ENCODE measurements at places on chromosomes 1 and 21.
A peak's percentile ranks its signal among the peaks of the same experiment; 100 is the strongest.

DNA sequence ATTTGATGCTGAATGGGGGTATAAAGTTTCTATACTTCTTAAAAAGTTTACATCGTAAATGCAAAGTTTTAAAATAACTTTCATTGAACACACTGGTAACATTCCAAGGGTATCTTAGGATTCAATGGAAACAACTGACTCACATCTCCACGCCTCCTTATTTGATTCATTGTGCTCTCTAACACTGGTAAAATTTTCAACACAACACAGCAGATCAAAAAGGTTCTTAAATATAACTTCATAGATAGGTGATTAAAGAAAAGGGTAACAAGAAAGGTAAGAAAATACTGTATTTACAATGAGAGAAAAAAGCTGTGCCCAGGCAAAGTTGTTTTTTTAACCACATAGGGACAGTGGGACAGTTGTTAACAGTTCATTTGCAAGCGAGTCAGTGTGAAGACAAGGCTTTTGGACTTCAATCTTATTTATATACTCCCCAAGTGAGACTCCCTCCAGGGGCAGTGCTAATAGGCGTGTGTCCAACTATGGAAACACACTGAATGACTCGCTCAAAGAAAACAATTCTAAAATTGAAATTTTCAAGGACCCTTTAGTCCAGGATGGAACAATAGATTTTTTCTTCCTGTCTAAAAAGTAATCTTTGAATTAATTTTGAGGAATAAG, 140.5 kb downstream of the TIAM1 start:
- DNase-seq: no peak

DNA sequence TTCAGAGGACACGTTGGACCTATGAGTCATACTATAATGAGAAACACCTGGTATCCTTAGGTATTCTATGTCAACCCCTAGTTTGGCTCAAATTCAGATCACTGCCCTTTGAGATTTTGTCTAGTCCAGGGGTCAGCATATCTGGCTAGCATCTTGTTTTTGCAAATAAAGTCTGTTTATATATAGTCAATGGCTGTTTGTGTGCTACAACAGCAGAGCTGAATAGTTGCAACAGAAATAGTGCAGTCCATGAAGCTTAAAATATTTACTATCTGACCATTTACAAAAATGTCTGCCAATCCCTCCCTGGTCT, 48.5 kb upstream of the EDEM3 start:
- DNase-seq: no peak

GRCh38 chr21:38422082-38422481, 76.2 kb downstream of the ERG start:
- DNase-seq: no peak

GRCh38 chr1:147545133-147545532, 3.8 kb downstream of the BCL9 start:
- DNase-seq: peak; percentile 83

GRCh38 chr1:244067893-244068292, 16.8 kb downstream of the ZBTB18 start:
- DNase-seq: no peak

GRCh38 chr1:15584489-15585363, at the start of gene AGMAT:
Gene AGMAT (minus strand): TSS chr1:15585051. CDS start chr1:15584967, 84 bp downstream.
- peak; percentile 16 for DNase-seq

- no peak for DNase-seq
Observed at GRCh38 chr21:42307106-42307505, 8.1 kb downstream of the TFF3 start.

- DNase-seq: no peak
Observed at GRCh38 chr1:107682467-107682866, 282.5 kb downstream of the VAV3 start.

DNA sequence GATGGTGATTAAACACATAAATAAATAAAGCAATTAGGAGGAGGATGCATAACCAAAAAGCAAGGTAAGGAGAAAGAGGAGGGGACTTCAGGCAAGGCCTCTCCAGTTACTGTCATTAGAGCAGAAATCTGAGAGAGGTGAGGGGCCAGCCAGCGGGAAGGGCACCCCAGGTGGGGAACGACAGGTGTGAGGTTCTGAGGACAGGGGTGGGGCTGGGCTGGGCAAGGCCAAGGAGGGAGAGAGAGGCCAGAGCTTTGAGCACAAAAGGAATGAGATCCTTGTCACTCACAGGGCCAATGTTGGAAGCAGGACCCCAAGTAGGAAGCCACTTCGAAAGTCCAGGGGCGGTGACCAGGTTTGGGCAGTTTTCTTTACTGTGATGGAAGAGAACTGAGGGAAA, 182.2 kb upstream of the RAB4A start:
- DNase-seq: no peak

- DNase-seq: peak; percentile 63
Observed at GRCh38 chr1:24186993-24187790, at the start of gene IFNLR1. Gene IFNLR1 (minus strand): TSS chr1:24187289. CDS start chr1:24187248, 41 bp downstream.

DNA sequence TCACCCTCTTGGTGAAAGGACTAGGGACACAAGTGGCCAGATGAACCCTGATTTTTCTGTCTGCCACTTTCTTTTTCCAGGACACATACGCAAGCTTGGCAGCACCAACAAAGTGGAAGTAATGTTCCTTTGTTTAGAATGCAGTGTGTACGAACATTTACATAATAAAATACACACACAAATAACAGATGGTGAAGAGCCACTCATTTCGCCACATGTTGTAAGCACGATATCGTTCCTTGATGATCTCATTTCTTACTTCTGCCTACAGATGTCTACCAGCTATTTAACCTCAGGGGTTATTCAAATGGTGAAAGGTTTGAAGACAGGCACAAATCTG, 670.2 kb upstream of the CXADR start:
- DNase-seq: no peak

- DNase-seq: no peak
Observed at GRCh38 chr1:67557696-67558448, 127.1 kb upstream of the GADD45A start.

- DNase-seq: peak; percentile 85
Observed at GRCh38 chr1:54199765-54200518, at the start of the genes CYB5RL and MRPL37. Gene CYB5RL (minus strand): TSS chr1:54200030. CDS start chr1:54195616, 4,414 bp downstream. Gene MRPL37 (plus strand): TSS chr1:54200167. CDS start chr1:54200244, 77 bp downstream.

DNA sequence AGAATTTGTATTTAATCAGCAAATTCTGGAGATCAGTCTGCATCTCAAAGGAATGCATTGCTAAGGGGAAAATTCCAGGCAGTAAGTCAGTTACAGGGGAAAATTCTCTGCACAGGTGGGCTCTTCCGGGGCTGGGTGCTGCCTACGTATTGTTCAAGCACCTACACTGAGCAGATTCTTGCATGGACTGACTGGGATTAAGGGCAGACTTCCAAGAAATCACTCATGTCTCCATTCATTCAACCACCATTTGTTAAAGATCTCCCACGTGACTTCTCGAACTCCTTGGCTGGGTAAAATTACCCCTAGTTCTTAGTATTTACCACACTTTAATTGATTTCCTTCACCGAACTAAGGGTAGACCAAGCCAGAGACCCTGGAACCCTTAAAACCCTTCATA, 28.2 kb upstream of the KCNE1 start:
- DNase-seq: no peak

- no peak for DNase-seq
Observed at GRCh38 chr1:229229137-229229720, 41.7 kb upstream of the RAB4A start.

- no peak for DNase-seq
Observed at GRCh38 chr1:27614625-27615344, 10.8 kb upstream of the AHDC1 start.

GRCh38 chr1:232328486-232329102, 301.3 kb downstream of the SIPA1L2 start:
- DNase-seq: no peak

DNA sequence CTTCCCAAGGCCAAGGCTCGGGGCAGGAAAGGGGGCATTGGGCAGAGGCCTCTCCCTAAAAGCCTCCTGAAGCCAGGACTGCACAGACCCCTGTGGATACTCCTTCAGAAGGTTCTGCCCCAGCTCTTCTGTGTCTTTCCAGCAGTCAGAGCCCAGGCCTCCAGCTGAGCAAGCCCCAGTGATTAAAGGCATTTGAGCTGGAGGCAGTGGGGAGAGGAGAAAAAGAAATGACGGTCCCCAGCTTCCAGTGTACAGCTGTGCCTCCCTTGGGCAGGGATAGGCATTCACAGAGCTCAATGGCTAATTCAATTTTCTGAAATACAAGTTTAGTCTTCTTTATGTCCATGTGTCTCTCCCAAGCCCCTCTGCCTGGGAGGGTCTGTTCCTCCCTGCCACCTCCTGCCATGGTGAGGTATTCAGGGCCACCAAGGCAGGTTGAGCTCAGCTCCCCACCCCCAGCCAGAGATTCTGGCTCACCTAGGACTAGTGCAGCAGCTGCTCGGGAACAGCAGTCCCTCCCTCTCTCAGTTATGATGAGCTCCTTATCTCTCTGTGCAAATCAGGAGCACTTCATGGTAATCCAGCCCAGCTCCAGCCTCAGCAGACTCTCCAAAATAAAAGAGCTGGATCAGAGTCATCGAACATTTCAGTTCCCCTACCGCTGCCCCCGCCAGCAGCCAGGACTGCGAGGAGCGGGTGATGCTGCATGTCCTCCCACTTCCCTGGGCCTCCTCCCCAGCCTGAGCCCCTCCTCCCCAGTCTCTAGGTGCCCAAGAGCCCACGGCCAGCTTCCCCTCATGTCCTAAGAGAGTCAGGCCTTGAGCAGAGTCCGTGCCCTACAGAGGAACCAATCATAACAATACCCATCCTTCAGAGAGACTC, 208.4 kb upstream of the ZC3H12A start:
- DNase-seq: no peak

- no peak for DNase-seq
Observed at GRCh38 chr1:230151924-230152468, 85.0 kb downstream of the GALNT2 start.

DNA sequence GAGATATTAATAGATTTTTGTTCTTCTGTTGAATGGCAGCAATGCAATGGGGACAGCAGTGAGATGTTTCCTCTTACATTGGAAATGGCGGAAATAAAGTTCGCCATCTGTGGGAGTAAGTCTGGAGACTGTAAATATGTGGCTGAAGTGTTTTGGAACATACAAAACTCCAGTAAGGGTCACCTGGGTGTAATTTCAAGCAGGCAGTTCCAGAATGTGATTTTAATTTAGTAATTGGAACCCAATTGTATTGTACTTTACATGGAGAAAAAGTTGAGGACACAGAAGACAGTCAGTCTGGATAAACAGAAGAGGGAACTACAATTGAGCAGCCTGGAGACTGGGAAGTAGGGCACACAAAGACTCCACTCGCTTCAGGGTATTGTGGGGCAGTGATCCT, 108.6 kb downstream of the NTMT2 start:
- DNase-seq: no peak

- DNase-seq: no peak
Observed at GRCh38 chr1:113292603-113293255, 97.6 kb upstream of the MAGI3 start.

GRCh38 chr1:46067652-46068051, 64.8 kb downstream of the PIK3R3 start:
- no peak for DNase-seq

GRCh38 chr21:46441961-46442498, 16.7 kb upstream of the DIP2A start:
- DNase-seq: no peak

DNA sequence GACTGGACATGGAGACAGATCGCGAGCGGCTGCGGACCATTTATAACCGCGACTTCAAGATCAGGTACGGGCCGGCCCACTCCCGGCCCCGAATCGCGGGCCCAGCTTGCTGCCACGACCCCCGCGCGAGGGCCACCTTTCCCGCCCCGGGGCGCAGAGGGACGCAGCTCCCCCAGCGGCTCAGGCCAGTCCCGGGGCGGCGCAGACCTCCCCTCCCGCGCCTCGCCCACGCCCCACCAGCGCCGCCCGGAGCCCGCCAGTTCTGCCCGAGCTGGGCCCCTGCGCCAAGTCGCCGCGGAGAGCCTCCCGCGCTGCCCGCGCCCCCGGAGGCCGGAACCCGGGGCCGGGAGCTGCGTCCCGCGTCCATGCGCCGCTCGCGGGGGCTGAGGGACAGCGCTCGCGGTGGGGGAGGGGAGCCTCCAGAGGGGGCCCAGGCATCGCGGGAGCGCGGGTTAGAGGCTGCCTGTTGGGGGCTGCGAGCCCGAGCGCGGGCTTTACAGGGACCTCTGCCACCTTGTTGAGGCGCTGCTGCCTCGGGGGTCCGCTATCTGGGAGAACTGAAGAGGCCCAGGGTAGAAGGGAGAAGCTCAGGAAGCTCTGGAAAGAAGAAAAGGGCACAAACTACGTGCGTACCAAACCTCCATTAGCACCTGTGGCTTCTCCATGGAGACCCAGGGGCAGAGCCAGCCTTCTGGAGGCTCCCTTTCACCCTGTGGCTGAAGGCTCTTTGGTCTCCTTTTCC, 698 bp downstream of the MOV10 start:
- DNase-seq: peak; percentile 24

- no peak for DNase-seq
Observed at GRCh38 chr1:230286890-230287269, 139.3 kb downstream of the PGBD5 start.

- no peak for DNase-seq
Observed at GRCh38 chr1:236872075-236872666, 77.1 kb downstream of the MTR start.

GRCh38 chr21:22278366-22278765, 1280.2 kb downstream of the NCAM2 start:
- no peak for DNase-seq

GRCh38 chr1:181383695-181384094, 99.6 kb upstream of the CACNA1E start:
- no peak for DNase-seq

DNA sequence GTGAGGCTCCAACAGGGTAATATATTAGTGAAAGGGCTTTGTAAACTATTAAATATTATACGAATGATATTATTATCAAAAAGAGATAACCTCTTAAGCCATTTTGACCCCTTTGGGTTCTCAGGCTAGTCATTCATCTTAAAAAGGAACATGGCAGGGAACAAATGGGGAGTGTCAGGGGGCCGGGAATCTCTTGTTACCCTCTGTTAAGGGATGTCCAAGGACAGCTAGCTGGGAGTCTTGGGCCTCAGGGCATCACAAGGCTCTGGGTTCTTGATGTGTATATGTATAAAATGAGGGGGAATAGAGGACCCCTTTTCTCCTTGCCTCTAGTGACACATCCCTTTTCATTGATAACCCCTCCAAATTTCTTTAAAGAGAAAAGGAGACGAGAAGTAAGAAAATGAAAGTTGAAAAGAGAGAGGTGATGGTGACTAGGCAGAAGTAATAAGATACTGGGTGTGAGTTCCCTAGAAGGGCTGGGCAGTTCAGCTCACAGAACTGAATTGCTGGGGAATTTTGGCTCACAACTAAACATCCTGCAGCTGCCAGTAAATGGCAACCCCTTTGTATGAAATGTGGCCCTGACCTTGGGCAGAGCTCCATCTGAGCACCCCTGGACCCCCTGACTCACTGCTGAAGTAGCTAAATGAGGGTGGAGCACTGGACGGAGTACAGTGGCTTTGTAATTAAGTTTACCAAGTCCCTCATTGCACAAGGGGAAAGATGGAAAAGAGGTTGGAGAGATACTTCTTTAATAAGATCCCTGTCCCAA, 20.0 kb upstream of the ZNF326 start:
- no peak for DNase-seq

DNA sequence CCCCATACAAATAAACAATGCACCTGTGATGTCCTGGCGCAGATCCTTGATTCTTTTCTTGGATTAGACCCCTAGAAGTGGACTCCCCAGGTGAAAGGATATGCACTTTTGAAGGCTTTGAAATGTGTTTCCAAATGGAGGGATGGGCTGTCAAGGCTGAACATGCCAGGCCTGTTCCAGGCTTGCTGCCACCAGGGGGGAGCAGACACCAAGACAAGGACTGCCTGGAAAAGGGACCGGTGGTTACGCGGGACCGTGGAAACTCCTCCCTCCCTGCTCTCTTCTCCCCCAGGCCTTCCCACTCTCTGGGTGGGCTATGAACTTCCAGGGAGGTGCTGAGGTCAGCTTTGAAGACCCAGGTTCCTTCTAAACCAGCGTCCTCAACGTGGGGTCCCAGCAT, 12.7 kb downstream of the C1QB start:
- DNase-seq: no peak
